ENCODE measurements at places on chromosomes 1 and 21. TPM values are rescaled to one million over a fixed set of nuclear protein-coding genes. Genes with fewer than 3 reads are reported as not detected.

GRCh38 chr1:153432874-153433681 is 16.8 kb downstream of the S100A7A start:
- DNase-seq: peak; percentile 4

DNA sequence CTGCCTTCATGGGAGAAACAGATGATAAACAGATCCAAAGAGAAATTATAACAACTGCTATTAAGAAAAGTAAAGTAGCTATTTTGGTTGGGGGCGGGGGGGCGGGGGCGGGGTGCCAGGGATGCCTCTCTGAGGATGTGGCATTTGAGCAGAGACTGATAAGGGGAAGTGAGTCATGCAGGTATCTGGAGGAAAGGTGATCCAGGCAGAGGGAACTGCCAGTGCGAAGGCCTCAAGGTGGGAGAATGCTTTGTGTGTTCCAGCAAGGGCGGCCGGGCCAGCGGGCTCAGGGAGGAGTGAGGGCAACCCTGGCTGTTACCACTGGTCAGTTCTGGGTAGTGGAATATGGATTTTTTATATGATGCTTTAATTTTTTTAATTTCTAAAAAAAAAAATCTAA is 7.0 kb upstream of the TNFRSF1B start:
- no peak for DNase-seq

DNA sequence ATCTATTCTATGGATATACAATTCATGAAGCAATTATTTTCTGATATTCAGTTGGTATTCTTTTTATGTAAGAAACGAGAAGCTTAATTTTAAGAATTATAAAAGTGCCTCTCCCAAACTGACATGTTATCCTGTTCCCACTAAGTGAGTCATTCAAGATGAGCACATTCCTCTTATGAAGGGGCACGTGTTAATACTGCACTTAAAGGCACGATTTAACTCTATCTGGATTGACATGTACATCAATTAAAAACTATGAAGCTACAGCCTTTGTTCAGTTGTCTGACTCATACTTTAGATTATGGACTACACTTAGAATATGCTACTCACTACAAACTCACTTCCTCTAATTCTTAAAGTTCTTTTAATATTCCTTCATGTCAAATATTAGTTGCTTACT is 111.6 kb downstream of the CYYR1 start:
- peak; percentile 3 for DNase-seq

GRCh38 chr1:73161418-73161817 is 879.1 kb upstream of the NEGR1 start:
- DNase-seq: no peak

DNA sequence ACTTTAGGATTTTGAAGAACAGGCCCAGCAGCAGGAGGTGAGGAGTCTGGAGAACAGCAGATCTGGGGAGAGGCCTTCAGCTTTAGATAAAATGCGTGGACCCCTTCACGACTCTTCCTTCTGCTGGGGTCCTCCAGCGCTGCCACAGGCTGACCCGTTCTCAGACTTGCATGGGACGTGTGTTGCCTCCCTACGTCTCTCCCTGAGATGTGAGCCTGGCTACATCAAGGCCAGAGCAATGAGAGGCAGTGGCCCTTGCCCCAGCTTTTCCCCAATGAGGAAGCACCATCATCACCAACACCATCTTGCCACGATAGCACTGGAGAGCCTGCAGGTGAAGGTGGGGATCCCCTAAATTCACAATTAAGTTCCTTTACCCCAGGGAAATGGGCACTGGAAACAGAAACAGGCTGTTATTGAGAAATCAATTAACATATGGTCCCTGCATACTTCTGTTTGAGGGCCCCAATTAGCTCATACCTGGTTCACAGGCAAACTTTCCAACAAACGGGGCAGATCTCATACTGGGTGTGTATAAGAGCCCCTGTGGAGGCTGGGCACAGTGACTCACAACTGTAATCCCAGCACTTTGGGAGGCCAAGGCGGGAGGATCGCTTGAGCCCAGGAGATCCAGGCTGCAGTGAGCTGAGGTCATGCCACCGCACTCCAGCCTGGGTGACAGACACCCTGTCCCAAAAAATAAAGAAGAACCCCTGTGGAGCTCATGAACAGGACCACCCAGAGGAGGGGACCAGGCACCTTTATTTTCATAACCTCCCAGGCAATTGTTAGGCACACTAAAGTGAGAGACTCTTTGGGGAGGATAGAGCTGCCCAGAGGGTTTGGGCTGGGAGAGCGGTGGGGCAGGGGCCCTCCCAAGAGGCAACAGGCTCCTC is 12.1 kb upstream of the ADAMTSL4 start:
- peak; percentile 47 for DNase-seq

DNA sequence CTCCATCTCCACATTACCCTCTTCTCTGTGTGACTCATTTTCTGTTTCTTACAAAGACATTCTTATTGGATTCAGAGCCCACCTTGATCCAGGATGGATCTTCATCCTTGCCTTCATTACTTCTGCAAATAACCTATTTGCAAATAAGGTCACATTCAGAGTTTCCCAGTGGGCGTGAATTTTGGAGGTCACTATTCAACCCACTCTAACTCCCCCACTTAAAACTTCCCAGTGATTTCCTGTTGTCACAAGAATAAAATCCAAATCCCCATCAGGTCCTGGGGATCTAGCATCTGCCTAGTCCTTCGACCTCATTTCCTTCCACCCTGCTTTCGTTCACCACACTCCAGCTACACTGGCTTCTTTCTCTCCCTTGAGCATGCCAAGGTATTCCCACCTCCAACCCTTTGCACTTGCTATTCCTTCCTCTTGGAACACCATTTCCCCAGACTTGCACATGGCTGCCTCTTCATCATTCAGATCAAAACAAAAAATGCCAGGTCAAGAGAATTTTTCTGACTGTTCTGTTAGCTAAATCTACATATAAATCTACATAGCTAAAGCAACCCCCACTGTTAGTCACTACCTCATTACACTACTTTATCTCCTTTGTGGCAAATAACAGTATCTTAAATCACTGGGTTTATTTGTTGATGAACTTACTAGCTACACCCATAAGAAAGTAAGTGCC is 187.2 kb downstream of the TOMM20 start:
- no peak for DNase-seq

DNA sequence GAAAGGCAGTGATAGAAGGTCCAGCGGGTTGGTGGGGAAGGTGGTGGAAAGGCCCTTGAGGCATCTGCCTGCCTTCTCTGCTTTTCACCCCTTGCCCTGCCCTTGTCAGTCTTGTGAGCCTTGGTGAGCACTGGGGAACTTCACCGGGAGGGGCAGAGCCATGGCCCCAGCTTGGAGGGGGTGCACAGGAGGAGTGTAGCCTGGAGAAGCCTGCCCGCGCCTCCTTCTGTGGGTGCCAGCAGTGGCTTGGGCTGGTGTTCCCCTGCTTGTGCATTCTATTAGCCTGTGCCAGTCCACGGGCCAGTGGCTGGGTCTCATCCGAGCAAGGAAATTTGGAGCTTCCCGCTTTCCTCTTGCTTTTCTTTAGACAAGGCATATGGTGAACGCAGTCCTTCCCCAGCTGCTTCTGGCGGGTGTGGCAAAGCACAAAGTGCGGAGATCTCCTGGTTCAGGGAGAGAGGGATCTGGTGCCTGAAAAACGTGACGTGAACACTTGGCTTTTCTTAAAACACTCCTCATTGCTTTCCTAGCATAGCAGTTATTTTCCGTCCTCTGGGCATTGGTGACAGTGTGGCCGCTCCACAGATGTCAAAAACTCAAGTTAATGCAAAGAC is 10.6 kb upstream of the B3GALT5 start:
- DNase-seq: no peak

GRCh38 chr1:101107496-101108110 is 82.0 kb upstream of the DPH5 start:
- no peak for DNase-seq

DNA sequence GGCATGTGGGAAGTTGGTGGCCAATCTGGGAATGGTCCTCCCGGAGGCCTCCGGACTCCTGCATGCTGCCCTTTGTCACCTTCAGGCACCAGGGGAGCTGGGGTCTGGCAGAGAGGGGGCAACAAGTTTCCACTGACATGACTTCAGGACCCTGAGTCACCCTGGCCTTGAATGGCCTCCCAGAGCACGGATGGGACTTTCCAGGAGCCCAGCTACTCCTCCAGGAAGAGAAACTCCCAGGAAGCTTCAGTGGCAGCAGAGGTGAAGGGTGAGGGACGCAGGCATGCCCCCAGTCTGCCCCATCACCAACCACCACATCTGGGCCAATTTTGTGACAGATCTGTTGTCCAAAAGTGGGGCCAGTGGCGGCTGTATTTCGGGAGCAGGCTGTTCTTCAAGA is 55.9 kb upstream of the WASF2 start:
- DNase-seq: peak; percentile 63

DNA sequence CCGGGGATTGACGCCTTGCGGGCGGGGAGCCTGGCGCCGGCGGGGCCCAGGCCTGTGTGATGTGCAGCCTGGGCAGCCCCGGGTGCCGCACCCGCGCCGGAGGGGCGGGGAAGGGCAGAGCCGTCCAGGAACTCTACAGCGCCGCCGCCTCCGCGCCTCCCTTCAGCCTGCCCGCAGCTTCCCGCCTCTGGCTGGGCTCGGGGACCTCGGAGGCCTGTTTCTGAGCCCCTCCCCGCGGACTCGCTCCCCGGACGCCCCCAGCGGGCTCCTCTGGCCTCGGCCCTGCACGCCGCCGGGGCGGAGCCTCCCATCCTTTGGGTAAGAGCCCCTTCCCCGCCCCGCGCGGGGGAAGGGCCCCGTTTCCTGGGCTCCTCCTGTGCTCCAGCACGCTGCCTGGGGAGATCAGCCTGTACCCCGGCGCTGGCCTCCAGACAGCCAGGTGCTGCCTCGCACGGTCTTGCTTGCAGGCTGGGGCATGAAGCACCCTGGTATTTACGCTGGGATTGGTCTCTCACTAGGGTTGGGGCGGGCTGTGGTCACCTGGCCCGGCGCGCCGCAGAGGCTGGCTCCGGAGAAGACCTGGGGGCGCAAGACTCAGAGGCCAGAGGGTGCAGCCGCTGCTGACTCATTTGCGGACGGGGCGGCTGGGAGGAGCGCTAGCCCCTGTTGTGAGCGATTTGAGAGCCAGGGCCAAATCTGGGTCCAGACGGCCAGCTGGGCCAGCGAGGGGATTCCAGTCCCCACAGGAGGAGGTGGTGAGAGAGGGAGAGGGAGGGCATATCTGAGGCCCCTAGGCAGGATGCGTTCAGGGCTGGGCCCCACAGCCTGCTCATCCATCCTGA is 5.7 kb upstream of the ACOT11 start:
- peak; percentile 89 for DNase-seq

SLC66A1 gene
- 26.3 TPM for total RNA-seq

PLCH2 gene
- total RNA-seq: not detected

SLC25A34 gene
- 0.44 TPM for total RNA-seq

MIXL1 gene
- total RNA-seq: not detected

MXRA8 gene
- total RNA-seq: 0.25 TPM

PAFAH2 gene
- total RNA-seq: 7.5 TPM
